ENCODE measurements at places on chromosomes 11 and 22. TPM values are rescaled to one million over a fixed set of nuclear protein-coding genes. Genes with fewer than 3 reads are reported as not detected.

- no peak for DNase-seq
Measured at GRCh38 chr11:33387996-33388395, 130.8 kb downstream of the HIPK3 start.

HEPN1 gene
- total RNA-seq, result not detected

FADS1 gene
- total RNA-seq, result 40.8 TPM

PHOX2A gene
- not detected for total RNA-seq

GRCh38 chr11:113642090-113642489 is 64.0 kb downstream of the TMPRSS5 start:
- no peak for DNase-seq

DNA sequence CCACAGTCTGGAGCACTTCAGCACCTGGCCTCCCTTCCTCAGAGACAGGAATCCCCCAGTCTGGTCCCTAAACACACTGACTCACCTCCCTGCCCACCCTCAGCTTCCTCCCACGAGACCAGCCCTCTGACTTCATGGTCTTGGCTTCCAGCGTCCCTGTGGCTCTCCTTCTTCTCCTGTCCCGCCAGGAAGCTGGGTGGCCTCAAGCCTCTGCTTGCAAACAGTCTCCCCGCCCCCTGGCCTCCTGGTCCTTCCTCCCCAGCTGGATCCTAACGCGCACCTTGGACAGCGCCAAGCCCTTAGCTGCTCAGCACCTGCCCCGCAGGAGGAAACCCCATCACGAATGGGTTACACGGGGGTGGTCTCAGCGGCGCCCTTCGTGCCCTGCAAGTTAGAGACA is 4.5 kb downstream of the NCF4 start:
- DNase-seq, result peak; percentile 10

GRCh38 chr11:124882339-124883071 is 15.2 kb downstream of the ROBO4 start:
- DNase-seq, result peak; percentile 58

MRGPRE gene
- total RNA-seq, result not detected

MMP12 gene
- total RNA-seq, result not detected

HPX gene
- 0.48 TPM for total RNA-seq

GRCh38 chr22:37284805-37285355 is 2.6 kb downstream of the CYTH4 start:
- DNase-seq, result no peak

TLCD5 gene
- total RNA-seq, result 4.9 TPM

DNA sequence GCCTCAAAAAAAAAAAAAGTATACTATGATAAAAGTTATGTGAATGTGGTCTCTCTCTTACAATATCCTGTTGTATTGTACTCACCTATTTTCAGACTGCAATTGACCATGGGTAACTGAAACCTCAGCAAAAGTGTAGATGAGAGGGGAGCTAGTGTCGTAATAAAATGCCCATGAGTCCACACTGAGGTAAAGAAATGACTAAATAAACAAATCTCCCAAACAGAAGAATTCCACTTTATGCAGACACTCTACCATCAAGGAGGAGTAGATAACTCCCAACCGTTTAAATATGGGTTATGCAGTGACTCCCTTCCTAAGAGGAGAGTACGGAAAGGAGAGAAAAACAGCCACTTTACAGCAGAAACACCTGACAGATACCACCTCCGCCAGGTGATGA is 14.6 kb downstream of the GNB1L start:
- DNase-seq, result no peak

DNA sequence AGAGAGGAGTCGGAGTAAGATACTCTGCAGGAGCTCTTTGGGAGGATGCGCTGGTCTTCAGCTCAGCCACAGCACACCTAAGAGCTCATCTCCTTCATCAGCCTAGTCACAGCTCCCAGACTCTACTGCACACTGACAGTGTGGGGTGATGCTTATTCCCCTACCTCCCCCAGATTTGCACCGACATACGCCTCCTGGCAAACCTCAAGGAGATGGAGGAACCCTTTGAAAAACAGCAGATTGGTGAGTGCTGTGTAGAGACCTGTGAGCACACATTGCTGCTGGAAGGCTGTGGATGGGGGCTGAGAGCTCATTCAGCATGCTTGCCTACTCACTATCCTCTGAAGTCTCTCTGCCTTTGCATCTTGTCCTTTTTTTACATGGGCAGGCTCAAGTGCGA is 9.3 kb upstream of the SGSM3 start:
- no peak for DNase-seq

DNA sequence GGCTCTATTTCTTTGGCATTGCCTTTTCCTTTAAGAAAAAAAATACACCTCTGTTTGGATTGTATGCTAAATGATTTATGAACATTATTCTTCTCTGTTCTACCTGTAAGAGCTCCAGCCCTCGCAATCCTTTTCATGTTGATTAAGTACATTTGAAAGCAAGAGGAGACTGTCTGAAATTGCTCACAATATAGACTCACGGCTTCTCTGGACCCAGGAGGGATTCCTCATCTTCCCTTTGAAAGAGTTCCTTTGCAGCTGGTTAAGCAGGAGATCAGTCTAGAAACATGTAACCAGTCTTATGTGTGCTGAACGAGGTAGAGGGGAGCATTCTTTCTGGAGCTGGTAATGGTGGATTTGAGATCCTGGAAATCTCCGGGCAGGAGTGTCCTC is 47.4 kb downstream of the PKNOX2 start:
- no peak for DNase-seq

- no peak for DNase-seq
Measured at GRCh38 chr22:26033586-26033985, 135.7 kb upstream of the SEZ6L start.

NAA40 gene
- 10.8 TPM for total RNA-seq

- peak; percentile 26 for DNase-seq
Measured at GRCh38 chr11:96062134-96062533, 138.2 kb upstream of the MTMR2 start.

GRCh38 chr11:57307666-57308270 is 17.0 kb downstream of the TNKS1BP1 start:
- DNase-seq, result no peak

DNA sequence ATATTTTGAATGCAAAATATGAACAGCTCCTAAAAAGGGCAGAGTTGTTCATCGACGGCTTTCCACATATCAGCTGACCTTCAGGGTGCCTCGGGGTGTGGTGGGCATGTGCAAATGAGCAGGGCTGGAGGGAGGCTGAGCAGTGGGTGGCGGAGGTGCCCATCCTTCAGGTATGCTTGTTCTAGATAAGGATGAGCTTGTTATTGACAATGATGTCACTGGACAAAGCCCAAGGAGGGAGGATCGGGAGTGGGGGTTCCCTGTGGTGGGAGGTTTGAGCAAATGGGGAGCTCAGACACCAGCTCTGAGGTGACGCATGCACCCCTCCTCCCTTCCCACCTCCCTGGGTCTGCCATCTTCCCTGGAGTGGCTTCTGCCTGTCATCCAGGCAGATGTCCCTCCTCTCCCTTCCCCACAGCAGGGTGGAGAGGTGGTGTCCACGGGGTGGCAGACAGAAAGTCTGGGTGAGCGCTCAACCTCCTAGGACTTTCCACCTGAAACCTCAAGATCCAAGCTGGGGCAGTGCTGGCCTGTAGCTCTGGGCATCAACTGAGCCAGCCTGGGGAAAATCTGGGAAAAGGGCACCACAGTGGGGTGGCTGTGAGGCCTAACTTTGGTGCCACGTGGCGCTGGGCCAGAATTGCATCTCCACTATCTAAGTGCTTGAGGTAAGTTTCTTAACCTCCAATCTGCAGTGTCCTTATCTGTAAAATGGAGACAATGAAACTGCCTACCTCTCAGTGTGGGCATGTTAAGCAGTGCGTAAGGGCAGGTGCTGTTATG is 106.3 kb upstream of the THY1 start:
- no peak for DNase-seq

GRCh38 chr22:49199224-49199623 is 628.4 kb downstream of the BRD1 start:
- DNase-seq, result no peak

GRCh38 chr11:104556606-104557301 is 341.5 kb downstream of the CASP12 start:
- no peak for DNase-seq

OR5B21 gene
- not detected for total RNA-seq

TSSK2 gene
- total RNA-seq, result not detected

DNA sequence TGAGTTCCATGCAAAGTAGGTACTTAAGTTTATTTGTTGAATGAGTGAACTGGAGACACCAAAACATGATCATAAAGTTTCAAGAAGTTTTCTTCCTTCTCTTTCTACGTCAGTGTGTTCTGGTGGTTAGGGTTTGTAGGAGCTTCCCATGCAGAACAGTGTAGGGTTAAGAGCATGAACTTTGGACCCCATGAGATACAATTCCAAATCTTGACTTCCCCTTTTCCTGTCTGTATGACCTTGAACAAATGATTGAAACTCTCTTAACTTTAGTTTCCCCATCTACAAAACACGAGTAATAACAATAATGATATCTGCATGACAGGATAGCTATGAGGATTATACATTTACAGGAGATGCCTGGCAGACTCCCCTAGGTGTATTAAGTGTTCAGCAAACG is 41.0 kb upstream of the TENM4 start:
- DNase-seq, result no peak

DNA sequence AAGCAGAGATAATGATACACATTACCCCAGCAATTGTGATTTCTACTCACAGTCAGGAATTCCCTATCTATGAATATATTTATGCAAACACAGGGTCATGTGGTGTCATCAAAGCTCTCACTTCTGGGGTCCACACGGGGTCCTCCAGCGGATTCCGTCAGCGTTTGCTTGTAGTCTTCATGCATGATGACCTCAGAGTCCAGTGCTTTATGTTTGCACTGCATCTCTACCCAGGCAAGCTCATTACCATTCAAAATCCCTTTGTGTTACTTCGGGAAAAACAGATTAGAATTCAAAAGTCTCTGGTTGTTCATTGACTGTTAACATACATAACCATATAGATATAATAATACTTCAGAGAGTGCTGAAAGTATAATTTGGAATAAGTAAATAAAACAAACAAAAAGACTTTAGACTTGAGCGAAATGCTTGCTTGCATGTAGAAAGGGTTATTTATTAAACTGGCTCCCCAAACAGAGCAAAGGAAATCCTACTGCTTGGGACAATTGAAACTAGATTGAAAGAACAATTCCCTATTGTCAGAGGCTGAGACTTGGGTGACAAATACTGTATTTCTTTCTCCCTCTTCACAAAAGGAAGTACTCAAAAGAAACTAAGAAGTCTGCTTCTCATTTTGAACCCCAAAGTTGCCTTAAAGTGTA is 423.1 kb downstream of the ETS1 start:
- DNase-seq, result no peak

CHST1 gene
- 0.36 TPM for total RNA-seq

- DNase-seq, result no peak
Measured at GRCh38 chr11:69249311-69250185, 44.4 kb upstream of the MYEOV start.

- DNase-seq, result no peak
Measured at GRCh38 chr22:19232623-19233022, 54.1 kb upstream of the SLC25A1 start.

KCNJ4 gene
- not detected for total RNA-seq

DNA sequence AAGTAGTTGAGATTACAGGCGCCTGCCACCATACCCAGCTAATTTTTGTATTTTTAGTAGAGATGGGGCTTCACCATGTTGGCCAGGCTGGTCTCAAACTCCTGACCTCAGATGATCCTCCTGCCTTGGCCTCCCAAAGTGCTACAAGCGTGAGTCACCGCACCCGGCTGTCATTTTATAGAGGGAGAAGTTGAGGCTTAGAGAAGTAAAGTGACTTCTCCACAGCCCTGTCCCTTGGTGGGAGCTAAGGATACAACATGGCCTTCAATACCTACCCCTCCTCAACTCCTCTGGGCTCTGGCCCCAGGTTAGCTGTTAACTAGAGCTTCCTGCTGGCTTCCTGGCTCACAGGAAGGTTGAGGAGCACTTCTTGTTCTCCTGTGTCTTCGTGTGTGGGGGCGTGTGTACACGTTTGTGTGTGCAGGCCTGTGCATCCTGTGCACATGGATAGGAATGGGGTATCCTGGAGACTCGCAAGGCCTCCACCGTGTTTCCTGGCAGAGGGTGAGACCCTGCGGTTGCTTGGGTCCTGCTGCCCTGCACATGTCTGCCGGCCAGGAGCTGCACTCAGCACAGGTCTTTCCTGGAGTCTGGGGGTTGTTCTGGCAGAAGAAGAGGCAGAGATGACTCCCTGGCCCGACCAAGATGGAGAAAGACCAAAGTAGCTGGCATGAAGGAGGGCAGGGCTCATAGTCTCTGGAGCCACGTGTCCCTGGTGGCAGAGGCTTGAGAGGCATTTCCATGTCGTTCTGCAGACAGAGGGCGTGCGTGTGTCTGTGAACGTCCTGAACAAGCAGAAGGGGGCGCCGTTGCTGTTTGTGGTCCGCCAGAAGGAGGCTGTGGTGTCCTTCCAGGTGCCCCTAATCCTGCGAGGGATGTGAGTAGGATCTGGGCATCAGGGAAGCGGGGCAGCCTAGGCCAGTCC is 2.4 kb downstream of the SIDT2 start:
- DNase-seq, result no peak

- DNase-seq, result peak; percentile 9
Measured at GRCh38 chr11:119263352-119263940, 53.5 kb downstream of the MCAM start.

GRCh38 chr22:49411236-49411635 is 416.4 kb downstream of the BRD1 start:
- DNase-seq, result no peak

DNA sequence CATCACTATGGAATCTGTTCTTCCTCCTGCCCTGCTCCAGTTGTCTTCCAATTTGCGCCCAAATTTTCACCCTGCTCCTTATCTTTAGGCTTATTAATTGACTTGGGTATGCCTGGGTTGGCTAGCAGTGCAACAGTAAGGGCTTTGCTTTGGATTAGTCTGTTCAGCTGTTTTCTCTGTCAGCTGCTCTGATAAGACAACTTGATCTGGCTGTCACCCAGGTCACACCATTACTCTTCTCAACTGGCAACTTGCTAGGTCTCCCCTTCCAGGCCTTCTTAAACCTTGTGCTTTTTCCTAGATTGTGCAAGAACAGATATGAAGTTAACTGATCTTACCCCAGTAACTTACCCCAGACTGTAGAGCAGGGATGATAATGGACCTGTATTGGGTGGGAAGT is 357.8 kb upstream of the LARGE1 start:
- DNase-seq, result no peak

DNA sequence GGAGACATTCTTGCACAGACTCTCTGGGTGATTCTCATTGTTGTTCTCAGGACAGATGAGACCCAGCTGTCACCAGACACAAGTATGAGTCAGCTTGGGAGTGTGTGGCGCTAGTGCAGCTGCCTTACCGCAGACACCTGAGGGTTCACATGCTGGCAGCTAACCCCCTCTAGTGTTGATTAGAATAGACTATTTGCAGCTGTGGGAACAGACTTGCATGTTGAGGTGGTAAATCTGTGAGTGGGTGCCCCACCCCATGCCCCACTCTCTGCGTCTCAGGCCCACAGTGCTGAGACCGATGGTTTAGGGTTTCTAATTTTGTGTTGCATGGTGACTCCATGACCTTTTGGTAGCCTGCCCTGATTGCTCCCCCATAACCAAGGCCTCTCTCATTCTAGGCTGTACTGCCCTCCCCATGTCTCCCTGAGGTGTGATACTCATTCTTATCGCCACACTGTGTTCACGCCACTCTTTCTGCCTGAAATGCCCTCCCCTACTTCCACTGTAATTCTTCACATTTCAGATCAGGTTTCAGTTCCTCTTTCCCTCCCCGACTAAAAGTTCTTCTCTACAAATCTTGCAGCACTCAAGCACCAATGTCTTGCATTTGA is 73.7 kb upstream of the KIRREL3 start:
- DNase-seq, result peak; percentile 84

GRCh38 chr11:108218455-108218854 is 4.0 kb downstream of the NPAT start:
- DNase-seq, result no peak
